ENCODE measurements at places on chromosomes 16 and 17.

- DNase-seq = no peak
Measured at GRCh38 chr16:88478889-88479792, 26.1 kb downstream of the ZFPM1 start.

- DNase-seq = peak; percentile 60
Measured at GRCh38 chr17:81527591-81528383, at the start of gene FSCN2. FSCN2 (plus strand) TSS chr17:81528377; CDS start chr17:81528532, 155 bp downstream.

DNA sequence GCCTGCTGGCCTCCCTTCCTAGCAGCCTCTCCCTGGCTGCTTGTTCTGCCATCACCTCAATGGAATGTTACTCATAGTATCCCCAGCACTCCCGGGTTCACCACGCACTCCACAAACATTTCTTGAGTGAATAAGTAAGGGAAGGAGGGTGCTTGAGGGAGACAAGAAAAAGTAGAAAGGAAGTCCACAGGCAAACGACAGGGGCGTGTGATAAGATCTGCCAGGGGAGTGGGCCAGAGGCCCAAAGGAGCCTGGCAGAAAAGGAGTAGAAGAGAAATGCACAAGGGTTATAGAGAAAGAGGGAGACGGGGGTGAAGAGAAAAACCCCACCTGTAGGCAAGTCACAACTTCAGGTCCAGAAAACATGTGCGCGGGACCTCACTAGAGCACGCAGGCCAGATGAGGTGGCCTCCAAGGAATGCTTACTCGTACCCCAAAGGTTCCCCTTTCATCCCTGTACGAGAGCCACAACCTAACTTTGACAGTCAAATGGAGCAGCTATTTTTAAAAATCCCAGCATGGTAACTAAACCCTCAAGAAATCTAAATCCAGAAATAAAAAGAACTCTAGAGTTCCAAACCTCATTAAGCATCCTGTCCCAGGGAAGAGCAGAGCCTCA, 6.6 kb downstream of the ZDHHC7 start:
- DNase-seq = no peak

- DNase-seq = peak; percentile 28
Measured at GRCh38 chr17:58756246-58757161, 850 bp downstream of the PPM1E start.

GRCh38 chr16:22694887-22695382, 119.0 kb upstream of the HS3ST2 start:
- no peak for DNase-seq

- DNase-seq = no peak
Measured at GRCh38 chr16:12815361-12815760, 11.7 kb upstream of the CPPED1 start.

GRCh38 chr17:9755083-9755482, 36.3 kb downstream of the DHRS7C start:
- no peak for DNase-seq

- peak; percentile 46 for DNase-seq
Measured at GRCh38 chr17:14300575-14301278, at the start of gene HS3ST3B1. HS3ST3B1 (plus strand) TSS chr17:14301081; CDS start chr17:14301519, 438 bp downstream.

GRCh38 chr16:51031598-51031997, 119.5 kb downstream of the SALL1 start:
- DNase-seq = no peak

GRCh38 chr16:46817961-46818360, 13.0 kb downstream of the C16orf87 start:
- no peak for DNase-seq

GRCh38 chr16:71648162-71648561, 22.2 kb downstream of the MARVELD3 start:
- DNase-seq = no peak

DNA sequence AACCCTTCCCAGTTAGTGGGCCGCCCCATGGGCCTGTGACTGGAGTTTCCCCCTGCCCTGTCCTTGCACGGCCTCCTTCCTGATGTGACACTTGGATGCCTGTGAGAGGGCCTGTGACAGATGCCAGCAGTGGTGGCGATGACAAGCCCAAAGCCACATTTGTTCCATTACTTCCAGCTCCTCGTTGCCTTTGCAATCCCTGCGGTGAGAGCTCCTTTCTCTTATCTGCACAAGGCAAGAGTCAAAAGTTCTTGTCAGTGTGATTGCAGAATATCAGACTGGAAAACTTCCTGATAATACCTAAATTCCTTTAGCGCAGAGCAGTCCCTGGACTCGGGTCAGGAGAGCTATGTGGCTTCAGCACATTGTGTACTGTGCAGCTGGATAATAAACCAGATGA, 54.4 kb upstream of the ARHGAP44 start:
- no peak for DNase-seq

DNA sequence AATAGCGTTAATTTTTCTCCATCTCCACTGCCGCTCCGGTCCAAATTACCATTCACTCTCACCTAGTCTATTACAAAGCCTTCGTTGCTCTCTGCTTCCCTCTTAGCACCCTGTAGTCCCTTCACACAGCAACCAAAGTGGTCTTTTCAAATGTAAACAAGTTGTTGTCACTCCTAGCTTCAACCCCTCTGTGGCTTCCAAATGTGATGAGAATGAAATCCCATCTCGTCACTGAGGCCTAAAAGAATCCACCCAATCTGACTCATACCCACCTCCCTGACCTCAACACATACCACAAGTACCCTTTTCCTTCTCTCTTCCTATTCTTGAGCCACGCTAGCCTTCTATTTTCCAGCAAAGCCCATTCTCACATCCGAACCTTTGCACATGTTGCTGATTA, 2.2 kb upstream of the PELP1 start:
- DNase-seq = no peak

DNA sequence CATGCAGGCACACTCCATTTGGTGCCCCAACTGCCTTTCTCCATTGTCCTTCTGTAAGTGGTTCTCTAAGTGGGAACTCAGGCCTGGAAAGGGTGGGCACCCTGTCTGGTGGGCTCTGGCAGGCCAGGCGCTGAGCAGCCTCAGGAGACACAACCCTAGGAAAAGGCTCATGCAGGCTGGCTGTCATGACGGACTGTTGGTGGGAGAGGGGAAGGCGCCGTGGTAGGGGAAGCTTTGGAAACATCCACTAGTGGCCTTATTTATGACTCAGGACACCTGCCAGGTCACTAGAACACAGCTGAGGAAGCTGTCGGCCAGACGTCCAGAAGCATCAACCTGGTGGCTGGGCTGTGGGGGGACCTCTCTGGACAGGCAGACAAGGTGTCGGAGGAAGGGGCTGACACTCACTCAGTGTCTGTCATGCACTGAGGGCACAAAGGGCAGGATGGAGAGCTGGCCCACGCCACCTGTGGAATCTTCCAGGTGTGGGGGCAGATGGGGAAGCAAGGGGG, 216.0 kb downstream of the SEC14L1 start:
- DNase-seq = peak; percentile 10

DNA sequence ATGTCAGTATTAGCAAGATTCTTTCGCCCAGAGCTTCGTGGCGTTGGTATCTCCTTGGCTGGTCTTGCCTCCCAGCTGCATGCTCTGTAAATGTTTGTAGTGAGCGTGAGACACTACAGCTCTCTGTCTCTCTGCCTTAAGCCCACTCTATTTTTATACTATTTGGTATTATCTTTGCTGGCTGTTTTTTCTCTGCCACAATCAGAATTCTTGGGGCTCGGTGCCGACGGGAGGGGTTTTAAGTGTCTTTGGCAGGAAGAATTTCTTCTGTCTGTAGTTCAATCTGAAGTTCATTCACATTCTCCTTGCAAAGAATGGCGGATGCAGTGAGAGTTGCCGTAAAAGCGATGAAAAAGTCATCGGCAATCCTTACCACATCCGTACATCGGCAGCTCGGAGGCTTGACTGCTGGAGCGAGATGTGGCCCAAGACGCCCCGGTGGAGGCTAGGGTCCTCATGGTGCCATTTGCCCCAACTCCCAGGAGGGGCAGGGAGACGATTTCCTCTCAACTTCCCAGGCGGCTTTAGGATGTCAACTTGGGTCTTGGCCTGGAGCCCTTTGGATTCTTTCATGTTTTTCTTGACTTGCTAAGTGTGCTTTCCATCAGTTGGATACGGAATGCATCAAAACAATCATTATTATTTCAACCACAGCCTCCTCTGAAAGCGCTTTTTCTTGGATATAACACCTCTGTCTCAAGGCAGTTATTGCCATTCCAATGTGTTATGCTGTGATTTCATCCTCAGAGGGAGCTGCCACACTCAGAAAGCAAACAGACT, 132.3 kb upstream of the SDK2 start:
- no peak for DNase-seq

DNA sequence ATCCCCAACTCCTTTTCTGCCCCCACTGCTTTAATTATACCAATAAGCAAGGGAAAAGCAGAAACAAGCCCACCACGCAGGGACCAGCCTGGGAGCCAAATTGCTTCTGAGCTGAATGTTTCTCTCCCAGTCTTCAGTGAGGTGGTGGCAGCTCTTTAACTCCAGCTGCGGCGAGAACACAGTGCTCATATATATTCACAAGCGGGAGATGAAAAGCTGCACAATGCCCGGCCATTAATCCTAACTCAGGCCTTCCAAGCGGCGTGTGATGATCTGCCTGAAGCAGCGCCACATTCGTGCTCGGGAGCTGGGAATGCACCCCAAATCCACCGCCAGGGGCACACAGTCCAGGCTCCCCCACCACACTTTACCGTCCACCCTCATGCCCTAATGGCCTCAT, 203.7 kb upstream of the SDK2 start:
- DNase-seq = no peak

GRCh38 chr16:3735541-3735940, 18.2 kb upstream of the TRAP1 start:
- DNase-seq = no peak

- no peak for DNase-seq
Measured at GRCh38 chr17:78537217-78537860, 39.9 kb downstream of the DNAH17 start.

DNA sequence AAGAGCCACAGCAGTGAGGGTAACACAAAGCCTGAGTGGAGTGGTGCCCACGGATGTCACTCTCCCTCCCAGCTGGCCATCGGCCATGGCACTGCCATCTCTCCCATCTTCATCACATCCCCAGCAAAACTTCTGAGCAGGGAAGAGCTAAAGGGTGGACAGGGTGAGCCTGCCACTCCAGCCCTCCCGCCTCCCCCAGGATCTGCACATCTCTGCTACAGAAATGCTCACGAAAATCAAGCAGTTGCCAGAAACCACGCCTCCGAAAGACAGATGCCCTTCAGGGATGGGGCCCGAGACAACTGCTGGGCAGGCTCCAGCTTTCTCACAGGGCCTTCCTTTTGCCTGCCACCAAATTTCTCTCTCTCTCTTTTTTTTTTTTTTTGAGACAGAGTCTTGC, 3.6 kb downstream of the GRIN2C start:
- DNase-seq = no peak

- no peak for DNase-seq
Measured at GRCh38 chr17:59825533-59826322, 67.0 kb downstream of the TUBD1 start.

DNA sequence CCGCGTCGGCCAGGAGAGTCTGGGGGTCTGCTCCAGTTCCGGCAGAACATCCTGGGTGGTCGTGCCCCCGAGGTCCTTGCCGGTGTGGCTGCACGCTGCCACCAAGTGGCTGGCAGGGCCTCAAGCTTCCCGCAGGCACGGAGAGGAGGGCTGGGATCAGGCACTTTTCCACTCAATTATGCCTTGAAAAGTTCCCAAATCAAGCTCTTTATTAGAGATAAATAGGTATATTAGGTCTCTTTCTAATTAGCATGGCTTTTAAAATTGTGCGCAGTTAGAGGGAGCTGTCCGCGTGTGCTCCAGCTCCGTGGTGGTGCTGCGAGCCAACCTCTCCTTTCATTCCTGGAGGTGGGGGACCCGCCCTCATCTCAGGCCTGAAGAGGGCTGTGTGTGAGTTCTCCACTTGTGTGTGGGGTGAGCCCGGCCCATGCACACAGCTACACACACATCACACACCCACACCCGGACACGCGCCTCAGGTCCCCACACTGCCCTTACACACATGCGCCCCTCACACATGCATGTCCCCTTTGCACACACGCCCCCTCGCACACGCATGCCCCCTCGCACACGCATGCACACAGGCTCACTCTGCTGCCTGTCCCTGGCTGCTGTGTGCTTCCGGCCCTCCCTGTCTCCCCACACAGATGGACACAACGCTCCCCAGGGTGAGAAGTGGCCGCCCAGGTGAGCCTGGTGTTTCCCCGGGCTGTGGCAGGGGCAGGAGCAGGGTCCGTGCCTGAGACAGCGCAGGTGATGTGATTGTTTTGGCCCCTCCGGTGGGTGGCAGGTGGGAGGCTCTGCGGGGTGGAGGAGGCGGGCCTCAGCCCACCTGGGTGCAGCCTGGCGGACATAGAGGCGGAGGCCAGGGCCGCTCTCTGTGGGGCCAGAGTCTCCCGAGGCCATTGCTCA, 28.8 kb downstream of the CACNA1H start:
- DNase-seq = no peak

DNA sequence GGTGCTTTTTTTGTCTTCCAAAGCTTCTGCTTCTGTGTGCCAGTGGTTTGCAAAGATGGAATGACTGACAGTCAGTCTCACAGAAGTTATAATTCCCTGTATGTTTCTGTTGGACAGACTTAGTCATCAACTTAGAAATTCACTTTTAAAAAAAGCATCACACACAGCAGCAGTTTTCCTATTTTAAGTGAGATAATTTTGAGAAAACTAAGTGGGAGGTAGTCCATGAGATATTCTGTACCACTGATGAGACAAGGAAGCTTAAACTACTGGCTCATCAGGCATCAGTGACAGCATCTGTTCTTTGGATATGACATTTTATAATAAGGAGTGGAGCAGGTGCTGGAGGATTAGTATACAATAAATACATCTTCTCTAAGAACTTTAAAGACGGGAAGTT, 20.0 kb downstream of the CNP start:
- no peak for DNase-seq

All from NCI-H1092 (cell line).